ENCODE measurements at places on chromosomes 13 and 19.

DNA sequence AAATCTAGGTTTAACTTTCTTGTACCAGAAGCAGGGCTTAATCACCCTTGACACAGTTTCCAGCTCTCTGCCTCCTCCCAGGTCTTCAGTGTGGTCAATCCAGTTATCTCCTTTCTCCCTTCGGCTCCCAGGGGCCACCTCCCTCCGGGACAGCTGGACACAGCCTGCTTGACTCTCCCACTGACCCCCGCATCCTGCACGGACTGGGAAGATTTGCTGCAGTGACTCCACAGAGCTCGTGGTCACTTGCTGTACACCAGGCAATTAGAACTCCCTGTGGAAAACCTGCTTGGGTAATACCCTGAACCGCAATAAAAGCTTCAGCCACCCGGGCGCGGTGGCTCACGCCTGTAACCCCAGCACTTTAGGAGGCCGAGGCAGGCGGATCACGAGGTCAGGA is 116.5 kb downstream of the NUFIP1 start:
- no peak for DNase-seq

GRCh38 chr13:45718063-45718462 is 15.9 kb downstream of the CBY2 start:
- peak; percentile 13 for DNase-seq

- DNase-seq: peak; percentile 22
These were observed 31.3 kb upstream of the ZMYM2 start for GRCh38 chr13:19927117-19927748.

GRCh38 chr13:75263741-75264407 is 218.1 kb downstream of the TBC1D4 start:
- peak; percentile 35 for DNase-seq

DNA sequence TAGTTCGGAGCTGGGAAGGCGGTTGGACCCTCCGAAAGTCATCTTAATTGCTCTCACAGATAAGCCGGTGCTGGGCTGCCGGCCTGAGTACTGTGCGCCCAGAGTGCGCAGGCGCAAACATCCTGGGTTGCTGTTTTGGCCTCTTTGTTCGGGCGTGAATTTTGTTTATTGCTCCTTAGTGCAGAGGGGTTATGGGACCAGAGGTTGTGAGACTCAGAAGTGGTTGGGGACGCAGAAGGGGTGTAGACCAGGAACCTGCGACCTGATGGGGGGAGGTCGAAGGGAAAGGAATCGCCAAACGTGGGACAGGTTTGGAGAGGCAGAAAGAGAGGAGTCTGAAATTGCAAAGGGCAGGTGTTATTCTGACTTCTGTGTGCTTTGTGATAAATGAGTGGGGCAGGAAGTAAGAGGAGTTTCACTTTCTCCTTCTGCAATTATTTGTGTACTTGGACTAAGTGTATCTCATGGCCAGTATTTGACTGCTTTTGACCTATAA is 607 bp upstream of the ZNF566 start:
- DNase-seq: peak; percentile 95

GRCh38 chr19:52622261-52622660 is 15.9 kb downstream of the ZNF83 start:
- no peak for DNase-seq

GRCh38 chr19:5016781-5017180 is 47.9 kb downstream of the KDM4B start:
- DNase-seq: no peak

DNA sequence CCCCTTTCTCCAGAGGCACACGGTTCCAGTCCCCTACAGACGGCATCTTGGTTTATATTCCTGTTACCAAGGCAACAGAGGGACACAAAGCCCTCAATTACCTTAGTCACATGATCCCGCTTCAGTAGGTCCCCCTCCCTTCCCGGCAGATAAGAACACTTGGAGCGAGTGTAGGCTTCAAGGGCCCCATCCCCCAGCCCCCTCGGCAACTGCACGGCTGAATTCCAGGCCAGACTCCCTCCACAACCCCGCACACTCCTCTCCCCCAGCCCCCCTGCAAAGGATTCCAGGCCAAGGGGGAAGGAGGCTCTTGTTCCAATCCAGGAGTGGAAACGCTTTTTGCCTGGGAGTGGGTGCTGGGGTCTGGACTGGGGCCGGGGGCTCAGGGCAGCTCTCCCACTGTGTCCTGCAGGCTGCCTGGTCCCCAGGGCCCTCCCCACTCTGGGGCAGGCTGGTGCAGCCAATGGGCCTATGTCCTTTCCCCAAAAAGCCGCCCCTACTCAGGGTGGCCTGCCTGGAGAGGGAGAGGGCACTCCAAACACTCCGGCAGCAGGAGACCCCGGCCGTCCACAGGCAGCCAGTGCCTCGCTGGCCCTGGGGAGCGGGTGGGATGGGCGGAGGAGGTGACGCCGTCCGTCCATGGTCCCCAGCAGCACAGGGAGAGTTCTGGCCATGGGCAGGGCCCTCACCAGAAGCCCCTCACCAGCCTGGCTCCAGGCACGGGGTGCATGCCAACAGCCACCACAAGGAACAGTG is 62.6 kb downstream of the MLLT1 start:
- DNase-seq: peak; percentile 21

DNA sequence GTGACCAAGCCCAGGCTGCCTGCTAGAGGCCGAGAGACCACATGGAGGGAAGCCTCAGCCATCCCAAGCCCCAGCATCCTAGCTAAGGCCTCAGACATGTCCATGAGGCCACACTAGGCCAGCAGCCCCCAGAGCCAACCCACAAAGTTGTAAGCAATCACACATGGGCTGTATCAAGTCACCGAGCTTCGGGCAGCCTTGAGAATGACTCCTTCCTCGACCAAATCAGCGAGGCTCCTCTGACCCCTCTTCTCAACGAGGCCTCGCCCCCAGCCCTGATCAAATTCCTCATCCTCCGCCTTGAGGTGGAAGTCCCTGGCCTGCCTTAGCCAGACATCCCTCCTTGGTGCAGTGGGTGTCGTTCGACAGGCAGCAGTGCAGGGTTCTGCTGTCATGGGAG is 1.9 kb upstream of the SPACA7 start:
- DNase-seq: no peak

DNA sequence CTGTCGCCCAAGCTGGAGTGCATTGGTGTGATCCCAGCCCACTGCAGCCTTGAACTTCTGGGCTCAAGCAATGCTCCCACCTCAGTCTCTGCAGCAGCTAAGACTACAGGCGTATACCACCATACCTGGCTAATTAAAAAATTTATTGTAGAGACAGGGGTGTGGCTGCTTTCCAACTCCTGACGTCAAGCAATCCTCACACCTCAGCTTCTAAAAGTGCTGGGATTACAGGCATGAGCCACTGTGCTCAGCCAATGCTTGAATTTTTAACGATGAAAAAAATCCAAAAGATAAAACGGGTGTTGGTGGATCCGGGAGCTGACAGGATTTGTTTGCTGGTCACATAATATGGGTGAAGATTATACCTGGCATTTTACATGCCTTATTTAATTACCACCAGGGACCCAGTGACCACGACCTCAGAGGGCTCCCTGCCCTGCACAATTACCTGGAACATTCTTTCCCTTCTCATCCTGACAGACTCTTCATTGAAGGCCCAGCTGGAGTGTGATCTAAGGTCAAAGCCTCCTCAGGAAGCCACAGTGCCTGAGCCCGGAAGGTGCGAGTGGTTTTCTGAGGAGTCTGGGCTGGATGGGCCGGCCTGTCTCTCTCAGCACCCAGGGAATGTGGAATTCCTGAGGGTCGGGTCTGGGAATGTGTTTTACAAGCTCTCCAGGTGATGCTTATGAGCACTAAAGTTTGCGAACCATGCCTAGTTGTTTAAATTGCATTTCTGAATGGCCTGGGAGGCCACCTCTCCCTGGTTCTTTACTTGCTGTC is 193.3 kb downstream of the USP12 start:
- DNase-seq: no peak

- no peak for DNase-seq
These were observed 110.5 kb upstream of the SLITRK1 start for GRCh38 chr13:83992566-83993358.

DNA sequence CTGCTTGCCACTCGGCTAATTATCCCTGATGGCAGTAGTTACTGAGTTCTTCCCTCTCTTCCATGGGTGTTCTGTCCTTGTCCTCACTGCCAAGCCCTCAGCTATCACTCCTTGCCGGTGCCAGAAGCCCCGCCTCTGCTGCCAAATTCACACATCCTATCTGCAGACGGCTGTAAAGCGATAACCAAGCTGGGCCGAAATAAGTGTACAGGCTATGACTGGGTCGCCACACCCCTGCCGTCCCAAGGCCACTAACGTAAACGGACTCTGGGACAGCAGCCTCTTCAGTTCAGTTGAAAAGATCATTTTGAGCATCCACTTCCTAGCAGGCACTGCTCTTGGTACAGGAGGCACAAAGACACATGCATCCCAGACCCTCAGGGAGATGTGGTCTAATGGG is 13.3 kb downstream of the SLC7A1 start:
- DNase-seq: no peak

- DNase-seq: no peak
These were observed 7.8 kb downstream of the DOT1L start for GRCh38 chr19:2171349-2172145.

GRCh38 chr13:45674908-45675307 is 27.2 kb upstream of the CBY2 start:
- DNase-seq: peak; percentile 97

DNA sequence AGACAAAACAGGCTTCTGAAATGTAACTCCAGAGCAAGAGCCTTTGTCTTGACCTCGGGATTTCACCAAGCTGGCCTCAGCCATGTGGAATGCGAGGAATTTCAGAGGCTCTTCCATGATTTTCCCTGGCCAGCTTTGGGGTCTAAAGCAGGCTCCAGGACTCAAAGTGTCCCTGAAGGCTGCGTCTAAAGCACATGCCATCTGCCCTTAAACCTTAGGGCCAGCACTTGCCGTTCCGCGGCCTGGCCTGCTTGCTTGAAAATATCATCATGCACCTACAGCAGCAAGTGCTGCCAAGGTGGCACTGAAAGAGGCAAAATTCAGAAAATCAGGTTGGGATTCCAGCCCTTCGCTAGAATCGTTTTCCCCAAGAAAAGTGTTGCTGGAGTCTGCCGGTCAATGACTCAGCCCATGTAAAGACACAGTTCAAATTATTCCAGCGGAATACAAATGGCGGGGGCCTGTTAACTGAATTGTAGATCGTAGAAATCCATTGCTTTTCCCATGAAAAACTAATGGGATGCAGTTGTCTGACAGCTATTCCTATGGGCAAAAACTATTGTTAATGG is 105.7 kb upstream of the RAP2A start:
- DNase-seq: peak; percentile 90

GRCh38 chr13:60836821-60837220 is 439.8 kb downstream of the TDRD3 start:
- no peak for DNase-seq

- peak; percentile 99 for DNase-seq
These were observed 2020.1 kb upstream of the PCDH20 start for GRCh38 chr13:63435667-63436324.

- DNase-seq: peak; percentile 11
These were observed 562.1 kb upstream of the KLF12 start for GRCh38 chr13:74696148-74696922.

DNA sequence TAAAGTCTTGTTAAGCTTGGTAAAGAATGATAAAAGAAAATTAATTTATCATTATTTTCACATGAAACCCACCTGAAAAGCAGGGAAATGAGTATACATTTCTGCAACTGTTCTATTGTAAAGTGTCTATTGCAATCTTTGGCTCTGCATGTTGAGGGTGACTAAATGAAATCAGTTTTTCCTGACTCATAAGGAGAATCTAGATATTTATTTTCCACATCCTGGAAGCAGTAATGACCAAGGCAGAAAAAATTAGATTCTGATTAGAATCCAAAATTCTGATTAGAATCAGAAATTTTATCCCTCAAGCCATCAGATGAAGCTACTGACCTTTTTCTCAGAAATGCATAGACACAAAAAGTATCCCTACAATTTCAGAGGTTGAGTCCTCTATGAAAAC is 178.4 kb downstream of the MYO16 start:
- DNase-seq: peak; percentile 11

- DNase-seq: no peak
These were observed 23.4 kb downstream of the ESD start for GRCh38 chr13:46773541-46773940.

- peak; percentile 25 for DNase-seq
These were observed 11.4 kb downstream of the ELF1 start for GRCh38 chr13:41007744-41008128.

- no peak for DNase-seq
These were observed 26.6 kb downstream of the MCF2L start for GRCh38 chr13:112995395-112996191.

DNA sequence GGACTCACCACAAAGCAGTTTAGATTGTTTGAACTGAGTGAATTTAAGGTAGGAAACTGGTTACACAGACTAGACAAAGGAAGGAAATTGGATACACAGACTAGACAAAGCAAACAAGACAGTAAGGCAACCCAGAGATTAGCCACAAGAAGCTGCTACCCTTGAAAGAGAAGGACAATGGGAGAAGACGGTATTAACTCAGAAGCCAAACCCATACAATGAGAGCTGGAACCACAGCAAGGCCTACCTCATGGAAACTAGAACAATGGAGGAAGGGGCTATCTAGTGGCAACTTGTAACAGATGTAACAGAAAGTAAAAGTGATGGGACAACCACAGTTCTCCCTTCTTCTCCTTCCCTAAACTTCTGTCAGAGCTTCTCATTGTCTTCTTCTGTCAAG is 410.9 kb upstream of the SPRY2 start:
- DNase-seq: no peak

- DNase-seq: peak; percentile 57
These were observed 12.4 kb downstream of the TMEM143 start for GRCh38 chr19:48351341-48351752.

- DNase-seq: no peak
These were observed 245.8 kb downstream of the LIG4 start for GRCh38 chr13:107969546-107969945.

- no peak for DNase-seq
These were observed 2.5 kb upstream of the DBP start for GRCh38 chr19:48639483-48640375.

Data from fibroblast of skin of scalp (primary cell).